RPMI7951 (cell line): ENCODE measurements at places on chromosomes 11 and 22. TPM values are rescaled to one million over a fixed set of nuclear protein-coding genes. Genes with fewer than 3 reads are reported as not detected.

TUB gene
- under 0.01 and 0.10 TPM in 2 replicates for total RNA-seq

RIMBP3B gene
- 0.20 TPM in 1 of 2 replicates, not detected in the other for total RNA-seq

APOA5 gene
- total RNA-seq = not detected in 2 replicates

DNAJC4 gene
- 17.2 and 23.7 TPM in 2 replicates for total RNA-seq

PRR5L gene
- total RNA-seq = 23.2 and 42.0 TPM in 2 replicates

APOBEC3B gene
- 19.6 and 20.9 TPM in 2 replicates for total RNA-seq

OR2AG2 gene
- 0.39 and 0.84 TPM in 2 replicates for total RNA-seq

WNT11 gene
- 17.4 and 28.7 TPM in 2 replicates for total RNA-seq

CDC45 gene
- total RNA-seq = 31.6 and 32.2 TPM in 2 replicates

HORMAD2 gene
- total RNA-seq = not detected in 2 replicates

SHANK2 gene
- under 0.01 and 0.10 TPM in 2 replicates for total RNA-seq

TYR gene
- total RNA-seq = 2.0 and 2.3 TPM in 2 replicates

DCDC1 gene
- under 0.01 TPM in 1 of 2 replicates, not detected in the other for total RNA-seq

MRPL49 gene
- total RNA-seq = 50.6 and 69.5 TPM in 2 replicates

TENM4 gene
- 25.1 and 27.8 TPM in 2 replicates for total RNA-seq

MAPK8IP2 gene
- total RNA-seq = under 0.01 and 0.39 TPM in 2 replicates

BIK gene
- total RNA-seq = 0.20 TPM in 1 of 2 replicates, not detected in the other

EXPH5 gene
- 0.10 and 0.12 TPM in 2 replicates for total RNA-seq

TRIM51 gene
- not detected in 2 replicates for total RNA-seq

SLC35E4 gene
- total RNA-seq = 8.2 and 12.9 TPM in 2 replicates

PARVG gene
- total RNA-seq = 0.48 and 0.78 TPM in 2 replicates

KCNJ11 gene
- total RNA-seq = not detected in 2 replicates

GGT1 gene
- total RNA-seq = under 0.01 and 0.20 TPM in 2 replicates

SCO2 gene
- total RNA-seq = 5.0 and 9.2 TPM in 2 replicates

SCGB1C1 gene
- not detected in 2 replicates for total RNA-seq

GPR137 gene
- 25.9 and 26.8 TPM in 2 replicates for total RNA-seq

CLDN5 gene
- total RNA-seq = not detected in 2 replicates

POLR2F gene
- 107 and 123 TPM in 2 replicates for total RNA-seq

IFITM1 gene
- 13.6 and 14.3 TPM in 2 replicates for total RNA-seq

C11orf87 gene
- not detected in 2 replicates for total RNA-seq

OR51E2 gene
- not detected in 2 replicates for total RNA-seq

SPON1 gene
- 0.10 TPM in 1 of 2 replicates, not detected in the other for total RNA-seq

RCOR2 gene
- total RNA-seq = 0.96 and 2.1 TPM in 2 replicates

OMP gene
- not detected in 2 replicates for total RNA-seq

HEPHL1 gene
- 0.10 TPM in 1 of 2 replicates, not detected in the other for total RNA-seq

OR5B2 gene
- not detected in 2 replicates for total RNA-seq

A4GALT gene
- 3.2 and 3.9 TPM in 2 replicates for total RNA-seq
